ENCODE measurements at places on chromosomes 2 and 18.

GRCh38 chr18:27665264-27665799, 480.2 kb upstream of the CHST9 start:
- no peak for DNase-seq

- no peak for DNase-seq
Observed at GRCh38 chr18:40431071-40431985, 1523.7 kb upstream of the PIK3C3 start.

- no peak for DNase-seq
Observed at GRCh38 chr2:211487733-211488132, 931.3 kb downstream of the CPS1 start.

- DNase-seq: no peak
Observed at GRCh38 chr18:78796693-78797455, 182.7 kb upstream of the SALL3 start.

DNA sequence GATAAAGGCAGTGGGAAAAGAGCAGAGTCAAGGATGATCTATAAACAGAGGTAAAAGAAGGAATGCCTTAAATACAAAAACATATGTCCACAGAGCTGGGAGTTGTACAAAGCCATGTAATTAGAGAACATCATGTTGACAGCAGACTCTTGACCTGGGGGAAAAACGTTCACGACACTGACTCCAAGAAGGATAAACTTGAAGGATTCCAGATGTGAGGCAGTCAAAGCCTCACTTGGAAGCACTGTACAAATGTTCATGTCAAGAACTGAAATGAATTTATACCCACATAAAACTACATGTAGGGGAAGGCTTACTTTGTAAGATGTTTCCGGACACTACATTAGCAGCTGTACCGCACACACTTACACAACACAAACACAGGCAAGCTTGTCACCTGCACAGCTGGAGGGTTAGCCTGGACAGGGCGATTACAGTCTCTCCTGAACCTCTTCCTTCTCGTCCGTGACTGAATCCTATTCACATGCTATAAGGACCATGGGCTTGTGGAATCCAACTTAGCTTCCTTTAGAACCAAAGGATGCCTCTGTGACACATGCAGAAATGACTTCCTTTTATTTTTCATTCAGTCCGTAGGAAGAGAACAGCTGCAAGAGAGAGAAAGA, 88.6 kb downstream of the SH3YL1 start:
- no peak for DNase-seq

DNA sequence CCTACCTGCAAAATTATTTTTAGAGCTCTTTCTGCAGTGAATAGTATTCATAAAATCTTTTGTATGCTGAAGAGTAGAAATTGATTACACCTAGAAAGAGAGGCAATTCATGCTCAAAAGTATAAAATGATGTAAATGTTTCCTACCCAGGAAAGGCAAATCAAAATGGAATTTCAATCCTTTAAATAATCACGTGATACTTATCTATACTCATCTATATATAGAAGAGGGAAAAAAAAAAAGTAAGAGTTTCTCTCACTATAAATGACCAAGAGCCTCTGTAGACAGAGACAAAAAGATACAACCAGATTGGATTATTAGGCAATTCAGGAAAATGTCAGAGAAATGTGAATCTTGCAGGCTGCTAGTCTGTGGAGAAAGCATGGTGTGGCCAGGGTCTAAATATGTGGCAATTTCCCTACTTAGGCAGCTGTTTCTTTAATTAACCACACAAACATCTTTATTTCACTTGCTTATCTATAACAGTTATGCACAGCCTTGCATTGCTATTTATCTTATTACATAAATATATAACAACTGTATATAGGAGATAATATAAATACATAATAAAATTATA, 39.5 kb downstream of the METTL8 start:
- no peak for DNase-seq

DNA sequence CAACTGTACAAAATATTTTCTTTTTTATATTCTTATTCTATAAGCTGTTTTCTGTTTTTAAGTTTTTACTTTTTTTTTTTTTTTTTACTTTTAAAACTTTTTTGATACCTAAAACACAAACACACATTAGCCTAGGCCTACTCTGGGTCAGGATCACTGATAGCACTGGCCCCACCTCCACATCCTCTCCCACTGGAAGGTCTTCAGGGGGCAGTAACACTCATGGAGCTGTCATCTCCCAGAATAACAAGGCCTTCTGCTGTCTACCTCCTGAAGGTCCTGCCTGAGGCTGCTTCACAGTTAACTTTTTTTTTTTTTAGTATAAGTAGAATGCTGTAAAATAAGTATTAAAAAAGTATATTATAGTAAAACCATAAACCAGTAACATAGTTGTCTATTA, 415.1 kb downstream of the PTPRM start:
- no peak for DNase-seq

GRCh38 chr18:35073186-35074105, 32.2 kb downstream of the MAPRE2 start:
- DNase-seq: no peak
